ENCODE measurements at places on chromosomes 3 and 15.

- no peak overlapping the region for H3K27ac ChIP-seq
- no peaks in the 10 kb centered on the region for H3K36me3 ChIP-seq
- peaks cover 2% of the 10 kb centered on the region for H3K4me1 ChIP-seq
- H3K27me3 ChIP-seq: no peaks in the 10 kb centered on the region
- no peak overlapping the region for H3K4me3 ChIP-seq
These were observed 64.3 kb downstream of the CMTM8 start for GRCh38 chr3:32302601-32303398.

- H3K36me3 ChIP-seq: no peaks in the 10 kb centered on the region
- no peak overlapping the region for H3K4me3 ChIP-seq
- H3K27me3 ChIP-seq: no peaks in the 10 kb centered on the region
These were observed 177.8 kb downstream of the KLF13 start for GRCh38 chr15:31504462-31504839.

- no peak overlapping the region for H3K4me3 ChIP-seq
- H3K27me3 ChIP-seq: no peaks in the 10 kb centered on the region
- no peaks in the 10 kb centered on the region for H3K4me1 ChIP-seq
- no peaks in the 10 kb centered on the region for H3K36me3 ChIP-seq
These were observed 121.1 kb upstream of the GOLIM4 start for GRCh38 chr3:168216851-168217250.

- H3K27me3 ChIP-seq: no peaks in the 10 kb centered on the region
- no peak for DNase-seq
- H3K4me3 ChIP-seq: no peak overlapping the region
- H3K27ac ChIP-seq: no peak overlapping the region
- no peaks in the 10 kb centered on the region for H3K4me1 ChIP-seq
These were observed 84.3 kb downstream of the KLHL25 start for GRCh38 chr15:85710340-85710842.

DNA sequence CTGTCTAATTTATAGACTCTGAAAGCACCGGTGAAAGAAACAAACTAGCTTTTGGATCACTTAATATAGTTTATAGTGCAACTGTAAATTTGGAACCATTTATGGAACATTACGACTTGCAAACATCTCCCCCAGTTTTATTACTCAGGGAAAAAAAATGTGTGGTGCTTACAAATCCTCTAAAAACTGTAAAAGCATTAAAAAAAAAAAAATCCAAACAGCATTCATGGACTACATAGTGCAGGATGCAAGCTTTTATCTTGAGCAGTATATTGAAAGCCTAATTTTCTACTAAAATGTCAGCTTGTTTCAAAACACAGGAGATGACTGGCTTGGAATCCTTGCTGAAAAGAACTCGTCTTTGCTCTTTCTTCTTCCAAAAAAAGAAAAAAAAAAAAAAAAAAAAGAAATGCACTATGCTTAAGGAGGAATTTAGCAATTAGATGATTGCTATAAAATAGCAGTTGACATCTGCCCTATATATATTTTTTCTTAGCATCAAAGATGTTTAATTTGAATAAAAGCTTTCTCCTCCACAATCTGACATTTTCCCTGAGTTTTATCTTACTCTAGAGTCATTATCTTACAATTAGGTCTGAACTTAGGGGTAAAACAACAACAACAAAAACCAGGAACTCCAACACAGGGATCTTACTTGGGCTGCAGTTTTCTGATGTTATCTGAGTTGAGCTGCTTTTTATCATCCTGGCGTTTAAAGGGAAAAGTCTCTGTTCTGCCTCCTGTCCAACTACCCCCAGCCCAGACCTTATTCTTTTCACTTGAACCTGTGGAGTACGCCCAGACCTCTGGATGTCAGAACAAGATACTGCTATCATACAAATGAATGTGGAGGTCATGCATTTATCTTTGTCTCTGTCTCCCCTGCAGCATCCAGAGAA, 62.6 kb upstream of the PDZRN3 start:
- H3K4me1 ChIP-seq: peaks cover 5% of the 10 kb centered on the region
- no peak overlapping the region for H3K27ac ChIP-seq
- H3K4me3 ChIP-seq: no peak overlapping the region

DNA sequence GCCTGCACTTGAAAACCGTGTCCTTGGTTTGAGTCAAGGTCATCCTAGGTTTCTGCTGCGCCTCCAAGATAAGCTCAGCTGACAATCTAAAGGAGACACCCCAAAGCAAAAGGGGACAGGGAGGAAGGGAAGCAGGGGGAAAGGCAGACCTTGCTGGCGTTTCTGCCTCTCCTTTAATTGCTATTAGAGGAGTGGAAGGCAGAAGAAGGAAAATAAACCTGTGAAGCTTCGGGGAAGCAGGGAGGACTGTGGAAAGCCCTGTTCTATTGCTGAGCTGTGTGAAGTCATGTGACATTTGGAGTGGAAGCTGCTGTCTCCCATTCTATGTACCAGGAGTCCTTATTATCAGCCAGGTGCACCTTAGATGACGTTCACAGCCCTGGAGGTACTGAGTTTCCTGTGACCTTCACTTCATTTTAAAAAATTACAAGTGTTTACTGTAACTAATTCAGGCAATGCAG, 21.5 kb upstream of the CHD2 start:
- no peak overlapping the region for H3K27ac ChIP-seq
- H3K36me3 ChIP-seq: no peaks in the 10 kb centered on the region
- H3K27me3 ChIP-seq: no peaks in the 10 kb centered on the region
- no peak overlapping the region for H3K4me3 ChIP-seq
- DNase-seq: no peak

Data from H1 (cell line).